ENCODE measurements at places on chromosomes 5 and 9.

DNA sequence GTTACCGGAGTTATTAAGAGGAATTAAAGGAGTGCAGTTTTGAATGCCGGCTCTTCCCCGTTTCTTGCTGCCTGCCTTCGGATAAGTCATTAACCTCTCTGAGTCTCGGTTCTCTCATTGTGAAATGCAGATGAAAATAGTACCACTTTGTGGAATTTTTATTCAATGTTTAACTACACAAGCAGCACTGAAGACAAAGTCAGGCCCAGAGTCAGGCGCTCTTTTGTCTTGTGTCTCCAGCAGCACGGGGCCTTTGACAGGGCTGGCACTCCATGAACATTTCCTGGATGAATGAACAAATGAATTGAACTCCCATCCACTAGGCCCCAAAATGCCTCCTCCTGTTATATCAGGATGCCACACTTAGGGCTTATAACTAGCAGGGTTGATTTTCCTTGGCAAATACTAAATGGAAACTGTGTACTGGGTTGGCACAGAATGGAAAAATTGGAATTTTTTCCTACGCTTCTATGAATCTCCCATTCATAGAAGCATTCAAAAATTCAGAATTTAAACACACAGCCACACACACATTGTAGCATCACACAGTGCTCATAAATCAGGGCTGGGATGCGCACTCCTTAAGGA is 332.8 kb downstream of the MLLT3 start:
- no peak for DNase-seq

GRCh38 chr5:10111571-10111970 is 138.1 kb downstream of the ATPSCKMT start:
- DNase-seq, result no peak

GRCh38 chr5:109910874-109911273 is 221.1 kb downstream of the MAN2A1 start:
- DNase-seq, result no peak

- no peak for DNase-seq
Measured at GRCh38 chr5:58107704-58108103, 352.2 kb downstream of the PLK2 start.

DNA sequence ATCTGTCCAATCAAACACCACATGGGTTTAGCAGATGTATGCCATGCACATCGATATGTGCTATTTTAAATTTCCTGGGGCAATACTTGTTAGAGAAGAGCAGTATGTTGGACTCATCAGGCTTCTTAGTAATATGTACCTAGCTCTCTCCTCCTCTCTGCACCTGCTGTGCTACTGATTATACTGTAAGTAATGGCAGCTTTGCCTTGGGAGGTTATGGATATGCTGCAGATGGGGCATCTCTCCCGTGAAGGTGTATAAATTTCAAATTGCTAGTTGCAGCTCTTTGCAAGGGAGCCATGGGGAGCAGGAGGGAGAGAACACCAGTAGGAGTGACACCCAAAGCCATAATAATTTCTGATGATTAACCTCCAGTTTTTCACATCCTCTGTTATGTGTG is 101.5 kb downstream of the SPATA31D1 start:
- DNase-seq, result no peak

DNA sequence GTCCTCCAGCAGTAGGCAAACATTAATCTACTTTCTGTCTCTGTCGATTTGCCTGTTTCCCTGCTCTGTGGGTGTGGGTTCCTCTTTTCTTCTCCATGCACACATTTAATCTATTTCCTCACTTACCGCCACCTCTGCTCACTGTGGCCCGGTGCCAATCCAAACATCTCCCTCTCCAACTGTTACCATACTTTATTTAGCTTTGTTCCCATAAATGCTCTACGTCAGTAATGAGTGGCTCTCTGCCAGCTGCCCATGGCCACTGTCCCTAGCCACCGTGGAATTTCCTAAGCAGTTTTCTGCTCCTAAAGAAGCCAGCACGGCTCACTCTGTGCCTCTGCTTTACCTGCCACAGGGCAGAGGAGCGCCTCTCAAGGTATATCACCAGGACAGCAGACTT is 19.5 kb upstream of the GOLPH3 start:
- DNase-seq, result peak; percentile 76

DNA sequence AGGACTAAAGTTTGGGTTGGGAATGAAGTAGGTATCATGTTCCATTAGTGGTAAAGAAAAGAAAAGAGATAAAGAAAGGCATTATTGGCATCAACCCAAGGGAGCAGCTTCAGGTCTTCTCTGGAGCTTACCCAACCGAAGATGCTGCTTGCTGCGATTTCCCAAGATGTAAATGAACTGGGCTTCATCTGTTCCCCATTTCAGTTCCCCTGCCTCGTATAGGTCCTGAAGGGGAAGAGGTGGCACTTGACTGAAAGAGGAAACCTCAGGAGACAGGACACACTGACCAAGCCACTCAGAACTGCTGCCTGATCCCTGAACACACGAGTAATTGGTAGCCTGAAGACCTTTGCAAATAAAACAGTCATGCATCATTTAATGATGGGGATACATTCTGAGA is 24.6 kb downstream of the ANXA6 start:
- peak; percentile 68 for DNase-seq

DNA sequence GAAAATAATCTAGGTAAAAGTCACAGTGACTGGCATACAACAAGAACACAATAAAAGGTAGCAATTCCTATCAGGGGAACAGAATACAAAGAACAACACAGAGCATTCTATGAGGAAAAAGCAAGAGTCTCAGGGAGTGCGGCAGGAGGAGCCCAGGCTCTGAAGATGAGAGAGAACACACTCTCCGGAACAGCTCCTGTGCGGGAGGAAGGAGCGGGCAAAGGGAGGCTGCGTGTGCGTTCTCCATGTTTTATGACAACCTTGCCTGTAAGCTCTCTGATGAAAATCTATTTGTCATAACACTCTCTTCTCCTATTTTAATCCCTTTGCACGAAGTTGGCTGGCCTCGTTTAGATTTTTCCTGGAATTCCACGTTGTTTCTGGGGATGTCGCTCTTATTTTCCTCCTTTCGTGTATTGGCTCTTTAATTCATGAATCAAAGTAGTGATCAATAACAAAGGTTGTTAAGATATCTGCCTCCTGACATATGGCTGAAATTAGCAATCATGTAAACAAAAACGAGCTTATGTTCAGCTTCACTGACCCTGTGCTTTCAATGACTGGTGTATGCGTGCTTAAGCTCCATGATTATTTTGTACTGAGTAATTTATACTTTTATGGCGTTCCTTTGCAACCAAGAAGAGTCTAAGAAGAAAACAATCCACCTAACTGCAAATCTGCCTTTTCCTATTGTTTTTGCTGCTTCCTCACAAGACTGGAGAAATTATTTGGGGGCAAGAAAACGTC is 109.5 kb downstream of the MYO10 start:
- DNase-seq, result no peak

DNA sequence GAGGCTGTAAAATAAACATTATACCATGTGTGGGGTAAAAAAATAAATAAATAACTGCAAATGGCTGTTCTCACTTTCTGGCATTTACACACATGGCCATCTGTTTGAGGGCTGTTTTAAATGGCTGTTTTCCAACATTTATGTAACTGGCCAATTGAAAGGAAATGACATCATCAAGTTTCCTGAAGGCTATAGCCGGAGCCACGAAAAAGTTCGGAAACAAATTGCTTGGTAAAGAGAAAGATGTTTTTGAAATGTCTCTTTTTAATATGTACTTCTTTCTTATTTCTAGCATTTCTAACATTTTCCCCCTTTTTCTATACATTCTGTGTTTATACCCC is 95.4 kb upstream of the DAB2 start:
- no peak for DNase-seq

DNA sequence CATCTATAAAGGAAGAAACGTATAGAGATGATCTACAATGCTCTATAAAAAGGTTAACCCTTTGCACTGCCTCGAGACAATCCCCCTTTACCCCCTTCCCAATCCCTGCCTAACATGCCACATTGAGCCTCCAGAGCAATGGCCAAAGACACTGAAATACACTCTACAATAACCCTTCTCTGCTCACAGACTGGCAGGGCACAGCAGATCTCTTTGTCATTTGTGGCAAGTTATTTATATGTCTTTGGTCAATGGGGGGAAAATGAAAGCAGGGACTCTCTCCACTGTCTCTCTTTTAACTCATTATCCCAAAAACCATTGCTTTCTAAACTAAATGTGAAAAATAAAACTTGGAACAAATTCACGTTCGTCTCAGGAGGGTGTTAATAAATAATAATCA is 51.7 kb downstream of the PTCH1 start:
- DNase-seq, result no peak

DNA sequence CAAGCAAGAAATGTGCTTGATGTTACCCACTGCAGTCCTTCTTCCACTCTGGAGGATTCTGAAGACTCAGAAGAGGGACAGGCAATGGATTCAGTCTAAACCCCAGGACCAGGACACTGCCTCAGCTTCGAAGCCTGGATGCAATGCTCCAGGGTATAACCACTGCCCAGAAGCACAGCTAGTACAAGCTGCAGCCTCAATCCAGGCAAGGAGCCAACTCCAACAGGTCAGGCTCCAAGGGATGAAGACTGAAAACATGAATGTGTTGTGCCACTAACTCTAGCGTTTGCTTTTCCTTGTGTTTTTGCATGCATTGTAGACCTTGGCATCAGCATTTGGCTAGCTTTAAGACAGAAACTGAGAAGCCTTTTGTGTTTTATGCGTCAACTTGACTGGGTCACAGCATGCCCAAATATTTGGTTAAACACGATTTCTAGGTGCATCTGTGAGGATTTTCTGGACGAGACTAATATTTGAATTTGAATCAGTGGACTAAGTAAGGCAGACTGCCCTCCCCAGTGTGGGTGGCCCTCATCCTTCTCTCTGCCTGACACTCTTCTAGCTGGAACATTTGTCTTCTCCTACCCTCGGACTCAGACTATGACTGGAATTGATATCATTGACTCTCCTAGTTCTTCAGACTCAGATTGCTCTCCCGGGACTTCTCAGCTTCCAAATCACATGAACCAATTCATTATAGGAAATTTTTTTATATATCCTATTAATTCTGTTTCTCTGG is 20.5 kb upstream of the GPX3 start:
- no peak for DNase-seq

DNA sequence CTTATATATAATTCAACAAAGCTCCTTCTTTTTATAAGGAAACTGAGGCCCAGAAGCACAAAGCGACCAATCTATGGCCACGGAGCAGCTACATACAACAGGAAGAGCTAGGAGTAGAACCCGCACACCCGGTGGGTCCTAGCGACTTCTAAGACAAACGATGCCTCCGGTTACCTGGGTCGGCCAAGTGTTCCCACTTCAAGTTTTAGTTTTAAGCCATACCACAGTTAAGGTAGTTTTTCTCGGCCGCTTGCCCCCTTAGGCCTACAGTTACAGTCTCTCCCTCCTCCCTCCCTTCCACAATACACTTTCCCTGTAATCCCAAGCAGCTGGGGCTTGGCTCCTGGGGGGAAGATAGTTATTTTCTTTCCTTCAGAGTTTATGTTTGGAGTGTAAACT is 533 bp downstream of the SREK1IP1 start:
- DNase-seq, result no peak

GRCh38 chr9:136857166-136857565 is 5.0 kb downstream of the MAMDC4 start:
- no peak for DNase-seq

GRCh38 chr5:125597338-125597737 is 825.9 kb upstream of the GRAMD2B start:
- DNase-seq, result no peak

- no peak for DNase-seq
Measured at GRCh38 chr5:54658010-54658409, 140.5 kb downstream of the SNX18 start.

- no peak for DNase-seq
Measured at GRCh38 chr5:168407211-168407610, 79.1 kb upstream of the RARS1 start.

GRCh38 chr9:77770340-77770739 is 122.2 kb upstream of the GNA14 start:
- DNase-seq, result no peak

GRCh38 chr5:55175781-55176175 is 2.8 kb upstream of the CDC20B start:
- DNase-seq, result no peak
